ENCODE measurements at places on chromosomes 5 and 9.

DNA sequence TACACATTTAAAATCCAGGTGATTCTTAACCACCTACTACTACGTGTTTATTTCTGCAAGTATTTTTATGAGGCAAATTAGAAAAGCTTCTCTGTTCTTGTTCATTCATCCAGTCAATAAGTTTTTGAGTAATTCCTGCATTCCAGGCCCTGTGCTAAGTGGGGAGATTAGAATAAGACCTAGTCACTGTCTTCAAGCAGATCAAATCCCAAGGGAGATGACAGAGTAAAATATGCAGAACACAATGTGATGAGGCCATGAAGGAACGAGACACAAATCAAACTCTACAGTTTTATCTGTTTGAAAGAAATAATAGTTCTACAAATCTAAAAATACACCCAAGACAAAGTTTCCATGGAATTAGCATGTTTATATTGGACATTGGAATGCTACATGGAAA is 158.8 kb downstream of the CEP120 start:
- DNase-seq, result no peak

DNA sequence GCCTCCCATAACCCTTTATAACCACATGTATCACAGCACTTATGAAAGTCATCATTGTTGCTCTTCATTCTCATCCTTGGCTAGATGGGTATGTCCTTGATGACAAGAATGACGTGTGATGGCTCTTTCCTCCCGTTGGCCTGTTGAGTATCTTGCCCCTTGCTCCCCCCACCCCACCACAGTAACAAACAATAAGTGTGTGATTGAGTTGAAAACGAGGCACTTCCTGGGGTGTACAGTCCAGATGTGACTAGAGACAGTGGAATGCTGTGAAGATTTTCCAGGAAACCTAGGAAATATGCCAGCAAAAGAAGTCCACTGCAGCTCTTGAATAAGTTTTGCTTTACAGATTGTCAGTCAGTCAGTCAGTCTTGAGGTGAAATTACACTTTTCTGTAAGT is 262.5 kb downstream of the ELAVL2 start:
- DNase-seq, result no peak

DNA sequence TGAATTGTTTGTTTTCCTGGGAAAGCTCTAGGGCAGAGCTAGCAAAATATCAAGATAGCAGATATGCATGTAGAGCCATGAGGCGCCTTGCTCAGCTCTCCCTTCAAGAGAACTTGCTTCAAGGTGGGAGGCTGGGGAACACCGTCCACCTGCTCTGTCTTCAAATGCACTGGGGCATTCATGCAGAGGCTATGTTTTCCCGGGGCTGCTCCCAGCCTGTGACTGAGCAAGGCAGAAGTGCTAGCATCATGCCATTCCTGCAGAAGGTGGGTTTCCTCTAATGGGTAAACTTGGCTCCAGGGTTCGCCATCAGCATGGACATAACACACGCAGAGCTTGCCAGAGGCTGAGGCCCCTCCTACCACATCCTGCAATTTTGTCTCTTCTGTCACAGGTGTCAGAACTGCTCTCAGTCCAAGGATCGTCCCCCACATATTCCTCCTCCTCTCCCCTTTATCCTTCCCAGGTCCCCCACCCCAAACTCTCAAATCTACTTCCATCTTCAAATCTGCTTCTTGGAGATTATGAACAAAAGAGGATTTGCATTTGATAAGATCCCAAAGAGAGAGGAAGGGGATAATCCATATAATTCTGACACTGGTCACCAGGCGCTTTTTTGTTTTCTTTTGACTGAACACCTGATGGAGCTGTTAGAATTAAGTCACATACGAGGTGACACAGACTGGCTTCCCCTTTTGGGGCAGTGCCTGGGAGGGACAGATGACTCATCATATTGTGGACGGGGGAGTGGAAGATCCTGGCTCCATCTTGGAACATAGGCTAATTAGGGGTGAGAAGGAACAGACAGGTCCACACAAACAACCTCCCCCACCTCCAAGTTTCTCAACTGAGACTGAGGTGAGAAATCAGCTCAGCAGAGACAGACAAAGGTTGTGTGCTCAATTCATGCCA is 85.0 kb upstream of the TAF11L2 start:
- DNase-seq, result no peak

DNA sequence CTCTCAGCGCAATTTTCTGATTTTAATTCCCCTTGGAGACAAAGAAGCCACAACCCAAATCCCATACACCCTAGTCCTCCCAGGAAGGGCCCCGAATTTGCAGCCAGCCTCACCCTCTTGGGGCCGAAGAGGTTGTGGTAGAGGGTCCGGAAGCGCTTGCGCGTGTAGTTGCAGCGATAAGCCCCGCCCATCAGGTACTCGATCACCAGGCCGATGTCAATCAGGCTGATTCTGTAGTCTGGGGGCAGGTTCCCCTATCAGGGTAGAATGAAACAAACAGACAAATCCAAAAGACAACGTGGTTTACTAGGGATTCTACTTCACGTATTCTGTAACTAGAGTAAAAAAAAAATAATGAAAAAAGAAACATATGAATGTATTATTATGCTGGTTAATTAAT is 210.6 kb upstream of the KLF9 start:
- DNase-seq, result no peak

- DNase-seq, result no peak
Measured at GRCh38 chr5:74143721-74144330, 496.7 kb downstream of the ENC1 start.

Measured in GM13977 (cell line).